ENCODE measurements at places on chromosomes 6 and 20.

DNA sequence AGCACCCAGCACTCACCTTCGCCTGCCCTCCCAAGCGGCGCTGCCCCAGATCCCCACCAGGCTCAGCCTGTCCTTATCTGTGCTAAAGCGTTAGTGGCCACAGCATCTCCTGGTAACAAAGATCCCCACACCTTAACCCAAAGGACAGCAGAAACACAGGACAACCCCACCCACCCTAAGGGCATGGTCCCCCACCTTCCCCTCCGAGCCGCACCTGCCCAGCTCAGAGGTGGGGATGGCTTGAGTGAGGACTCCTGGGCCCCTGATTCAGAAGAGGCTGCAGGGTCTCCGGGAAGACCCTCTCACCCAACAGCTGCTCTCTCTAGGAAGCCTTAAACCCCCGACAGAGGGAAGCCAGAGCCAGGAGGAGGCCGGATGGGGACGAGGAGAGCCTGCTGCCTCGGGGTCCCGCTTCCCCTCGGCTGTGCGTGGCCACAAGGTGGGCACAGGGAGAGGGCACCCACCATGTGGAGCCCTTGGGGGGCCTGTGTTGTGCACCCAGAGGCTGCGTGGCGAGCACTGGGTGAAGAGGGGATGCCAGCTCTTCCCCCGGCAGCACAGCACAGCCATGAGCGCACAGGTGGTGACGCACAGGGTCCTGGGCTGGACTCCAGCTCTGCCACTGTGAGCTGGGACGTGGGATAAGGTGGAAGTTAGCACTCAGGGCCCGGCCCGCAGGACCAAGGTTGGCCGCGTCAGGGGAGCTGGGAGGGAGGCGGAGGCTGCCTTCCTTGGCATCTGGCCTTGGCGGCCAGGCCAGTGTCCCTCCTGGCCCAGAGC is 31.9 kb upstream of the MRGBP start:
- no peak for DNase-seq

DNA sequence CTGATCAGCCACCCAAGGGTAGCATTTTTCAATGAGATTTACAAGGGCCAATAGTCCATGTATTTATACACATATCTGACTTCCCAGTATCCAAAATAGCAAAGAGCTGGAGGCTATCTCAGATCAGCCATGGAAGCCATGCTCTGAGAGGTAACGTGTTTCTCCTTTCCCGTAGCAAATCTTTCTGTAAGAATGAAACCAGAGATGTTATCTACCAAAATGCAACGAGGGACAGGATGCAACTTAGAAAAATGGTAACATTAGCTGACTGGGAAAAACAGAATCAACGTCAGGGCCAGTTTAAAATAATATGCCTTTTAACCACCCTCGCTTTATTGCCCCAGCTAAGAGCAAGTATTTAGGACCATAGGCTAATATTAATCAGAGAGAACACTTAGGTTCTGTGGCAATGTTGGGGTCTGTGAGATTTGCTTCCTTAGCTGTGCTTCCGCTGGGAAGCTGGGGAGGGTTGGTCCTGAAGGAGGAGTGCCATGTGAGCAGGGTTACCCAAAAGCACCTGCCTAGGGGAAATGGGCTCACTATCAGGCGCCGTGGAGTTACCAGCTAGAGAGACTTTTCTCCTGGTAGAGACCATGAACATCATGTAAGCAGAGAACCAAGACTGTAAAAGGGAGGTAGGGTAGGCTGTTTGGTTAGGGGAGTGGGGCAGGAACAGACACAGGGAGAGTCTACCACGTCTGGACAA is 1.2 kb downstream of the ZNF831 start:
- DNase-seq = no peak

GRCh38 chr6:25966711-25967110 is 4.1 kb downstream of the TRIM38 start:
- no peak for DNase-seq

GRCh38 chr6:24855395-24856245 is 56.9 kb upstream of the ARMH2 start:
- peak; percentile 51 for DNase-seq

- no peak for DNase-seq
These were observed 27.9 kb downstream of the SLC2A4RG start for GRCh38 chr20:63767456-63767855.

GRCh38 chr6:110828396-110828795 is 13.1 kb upstream of the CDK19 start:
- DNase-seq = no peak

- no peak for DNase-seq
These were observed 127.2 kb upstream of the ECI2 start for GRCh38 chr6:4262526-4262925.

- no peak for DNase-seq
These were observed 2.3 kb downstream of the BMP7 start for GRCh38 chr20:57263801-57264792.

GRCh38 chr6:151292974-151293687 is 53.4 kb downstream of the AKAP12 start:
- DNase-seq = no peak

- peak; percentile 74 for DNase-seq
These were observed at the start of gene FERMT1 for GRCh38 chr20:6122873-6123648. TSS of gene FERMT1 (minus strand) at chr20:6123030. CDS start at chr20:6119554, 3,476 bp downstream.

Data from NCI-H1092 treated with DMSO at 0.1 percent for 48 hours (cell line).